ENCODE measurements at places on chromosomes 4 and X.

- peak; percentile 80 for DNase-seq
Measured at GRCh38 chrX:48468693-48469691, 1.1 kb downstream of the SLC38A5 start.

- DNase-seq = no peak
Measured at GRCh38 chr4:142875117-142875516, 29.0 kb upstream of the INPP4B start.

GRCh38 chr4:57158221-57158620, 48.0 kb upstream of the IGFBP7 start:
- no peak for DNase-seq

DNA sequence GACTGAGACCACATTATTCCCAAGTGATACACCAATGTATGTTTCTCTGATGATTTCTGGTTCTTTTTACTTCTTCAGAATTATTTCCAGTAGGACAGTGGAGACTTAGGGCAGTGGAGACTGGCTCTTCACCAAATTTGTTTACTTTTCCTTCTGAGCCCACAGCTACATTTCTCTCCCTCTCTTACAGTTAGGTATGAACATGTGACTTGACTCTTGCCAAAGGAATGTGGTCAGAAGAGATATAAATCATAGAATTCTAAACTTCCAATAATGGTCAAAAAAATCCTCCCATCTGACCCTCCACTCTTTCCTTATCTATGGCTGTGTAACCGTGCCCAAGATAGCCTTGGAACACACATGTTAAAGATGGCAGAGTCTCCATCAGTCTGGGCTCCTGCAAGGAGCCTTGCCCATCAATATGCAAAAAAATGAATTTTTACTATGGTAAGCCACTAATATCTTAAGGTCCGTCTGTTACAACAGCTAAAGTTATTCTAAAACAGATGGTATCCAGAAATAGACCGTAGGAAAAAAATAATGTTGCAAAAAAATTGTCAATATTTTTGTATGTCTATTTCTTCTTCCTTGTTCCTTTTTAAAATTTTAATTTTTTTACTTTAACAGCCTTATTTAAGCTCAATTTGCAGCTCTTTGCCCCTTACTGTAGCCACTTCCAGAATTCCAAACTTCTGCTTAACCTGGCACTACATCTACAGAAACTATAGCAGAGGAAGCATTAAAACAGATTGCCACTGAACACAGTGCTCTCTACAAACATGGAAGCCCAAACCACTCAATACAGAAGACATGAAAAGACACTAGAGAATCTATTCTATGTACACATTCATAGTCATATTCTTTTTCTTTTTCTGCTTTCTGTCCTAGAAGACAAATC, 260.7 kb downstream of the COL25A1 start:
- DNase-seq = no peak

- DNase-seq = no peak
Measured at GRCh38 chrX:136199365-136199764, 51.8 kb downstream of the MAP7D3 start.
